ENCODE measurements at places on chromosomes 5 and 9. TPM values are rescaled to one million over a fixed set of nuclear protein-coding genes. Genes with fewer than 3 reads are reported as not detected.

PRELID2 gene
- 14.5 TPM for total RNA-seq

FBXW11 gene
- 51.2 TPM for total RNA-seq

KCNIP1 gene
- 0.82 TPM for total RNA-seq

CMYA5 gene
- 1.1 TPM for total RNA-seq

FAM78A gene
- 3.4 TPM for total RNA-seq

TMEM252 gene
- not detected for total RNA-seq

ECSCR gene
- 2.7 TPM for total RNA-seq

SAPCD2 gene
- 52.0 TPM for total RNA-seq

FOXD4L6 gene
- not detected for total RNA-seq

CDH12 gene
- total RNA-seq: not detected

OR1J2 gene
- not detected for total RNA-seq

GHR gene
- 0.53 TPM for total RNA-seq

CFAP157 gene
- 0.07 TPM for total RNA-seq

ANKRD31 gene
- total RNA-seq: 0.09 TPM

PCSK1 gene
- total RNA-seq: 4.5 TPM

CCT5 gene
- 548 TPM for total RNA-seq

FOCAD gene
- 37.1 TPM for total RNA-seq

HAVCR1 gene
- total RNA-seq: not detected

BTNL3 gene
- total RNA-seq: not detected

EQTN gene
- total RNA-seq: 1.4 TPM

C9orf153 gene
- total RNA-seq: not detected

MFAP3 gene
- 21.2 TPM for total RNA-seq

CCDC69 gene
- total RNA-seq: 12.4 TPM

GABRA6 gene
- not detected for total RNA-seq

SPINK6 gene
- not detected for total RNA-seq

Data from WTC11 (cell line).